Stimulated activated CD4-positive, alpha-beta T cell treated with anti-CD3 and anti-CD28 coated beads, Interleukin-1b, Interleukin-23, amount 100 ng/mL, for 1 hour (primary cell): ENCODE measurements at places on chromosomes 11 and 22.

DNA sequence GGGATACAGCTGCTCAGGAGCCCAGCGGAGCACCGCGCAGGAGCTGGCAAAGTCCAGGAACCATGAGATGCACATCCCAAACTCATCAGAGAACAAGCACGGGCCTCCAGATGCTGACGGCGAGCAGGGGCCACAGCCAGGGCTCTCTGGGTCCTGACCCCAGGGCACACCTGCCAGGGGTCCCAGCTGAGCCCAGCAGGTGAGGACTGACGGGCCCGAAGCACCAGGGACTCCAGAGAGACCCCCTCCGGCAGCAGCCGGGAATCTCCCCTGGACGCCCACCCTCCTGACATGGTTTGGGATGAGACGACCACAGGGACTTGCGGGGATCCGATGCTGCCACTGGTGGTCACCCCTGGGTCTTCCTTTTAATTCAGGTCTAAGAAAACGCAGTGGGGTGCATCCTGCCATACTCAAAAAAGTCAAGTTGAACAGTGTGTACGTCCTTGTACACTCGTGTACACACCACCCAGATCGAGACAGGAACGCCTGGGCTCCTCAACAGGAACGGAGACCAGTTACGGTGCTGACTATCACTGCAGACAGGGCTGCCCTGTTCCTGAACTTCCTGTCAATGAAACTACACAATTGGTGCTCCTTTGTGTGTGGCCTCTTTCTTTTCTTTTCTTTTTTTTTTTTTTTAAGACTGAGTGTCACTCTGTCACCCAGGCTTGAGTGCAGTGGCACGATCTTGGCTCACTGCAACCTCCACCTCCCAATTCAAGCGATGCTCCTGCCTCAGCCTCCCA lies 21.9 kb downstream of the TTLL8 start:
- DNase-seq = no peak

DNA sequence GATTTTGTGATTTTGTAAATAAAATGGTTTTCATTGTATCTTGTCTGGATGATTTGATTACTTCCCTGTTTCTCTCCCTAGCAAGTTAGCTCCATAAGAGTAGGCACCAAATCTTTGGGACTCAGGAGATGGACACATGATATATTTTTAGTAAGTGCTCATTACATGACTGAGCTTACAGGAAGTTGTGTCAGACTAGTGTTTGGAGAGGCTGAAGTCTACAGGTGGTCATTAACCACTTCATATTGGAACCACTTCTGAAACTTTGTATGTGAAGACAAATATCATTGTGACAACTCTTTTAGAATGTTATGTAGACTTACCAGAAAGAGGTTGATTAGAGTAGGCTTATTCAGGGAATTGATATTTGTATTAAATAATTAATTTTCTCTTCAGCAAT lies 19.1 kb downstream of the ARHGAP42 start:
- DNase-seq = no peak

- DNase-seq = no peak
Measured at GRCh38 chr11:1353383-1354124, 36.2 kb upstream of the BRSK2 start.

GRCh38 chr11:101046947-101047346 lies 82.7 kb downstream of the PGR start:
- DNase-seq = no peak

GRCh38 chr22:40449676-40450035 lies 79.3 kb downstream of the SGSM3 start:
- DNase-seq = no peak

GRCh38 chr11:117226388-117227385 lies 5.2 kb downstream of the PCSK7 start:
- DNase-seq = no peak

DNA sequence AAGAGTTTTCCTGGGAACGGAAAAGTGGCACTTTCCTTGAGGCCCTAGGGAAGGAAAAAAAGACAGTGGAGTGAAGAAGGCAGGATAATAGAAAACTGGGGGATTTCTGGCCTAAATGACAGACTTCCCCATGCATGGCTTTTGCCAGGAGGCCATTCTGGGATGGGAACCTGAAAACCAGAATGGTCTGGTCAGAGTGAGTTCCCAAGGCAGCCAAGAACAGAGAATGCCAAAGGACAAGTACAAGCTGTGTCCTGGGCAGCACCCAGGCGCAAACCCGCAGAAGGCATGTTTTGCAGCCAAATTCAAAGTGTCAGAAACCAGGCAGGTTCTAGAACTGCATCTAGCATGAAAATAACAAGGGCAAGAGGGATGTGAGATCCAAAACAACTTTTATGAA lies 162.4 kb downstream of the SPON1 start:
- no peak for DNase-seq

- no peak for DNase-seq
Measured at GRCh38 chr22:45485261-45485660, 17.4 kb upstream of the FBLN1 start.

DNA sequence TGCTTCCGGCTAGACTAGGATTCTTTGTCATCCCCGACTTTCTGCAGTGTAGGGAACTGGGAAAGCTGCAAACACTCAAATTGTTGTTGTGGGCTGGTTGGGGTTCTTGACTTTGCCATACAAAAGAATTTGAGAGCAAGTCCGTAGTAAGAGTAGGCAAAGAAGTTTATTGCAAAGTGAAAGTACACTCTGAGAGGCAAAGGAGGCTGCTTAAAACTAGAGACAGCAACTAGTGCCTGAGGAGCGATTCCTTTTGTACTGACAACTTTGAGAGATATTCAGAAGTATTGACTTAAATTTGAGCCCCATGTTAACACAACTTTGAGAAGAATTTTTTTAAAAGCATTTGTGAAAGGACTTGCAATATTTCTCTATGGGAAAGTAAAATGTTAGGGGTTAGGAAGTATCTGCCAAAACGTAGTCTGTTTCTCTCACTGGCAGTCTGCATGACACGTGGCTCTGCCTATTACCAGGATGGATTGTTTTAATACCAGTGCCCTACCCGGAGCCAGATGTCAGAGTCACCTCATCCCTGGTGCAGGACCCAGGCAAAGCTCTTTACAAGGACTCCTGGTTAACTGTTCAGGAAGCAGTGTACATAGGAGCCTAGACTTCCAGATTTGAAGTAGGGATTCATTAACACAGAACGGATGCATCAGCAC lies 85.0 kb upstream of the CLPB start:
- DNase-seq = no peak

DNA sequence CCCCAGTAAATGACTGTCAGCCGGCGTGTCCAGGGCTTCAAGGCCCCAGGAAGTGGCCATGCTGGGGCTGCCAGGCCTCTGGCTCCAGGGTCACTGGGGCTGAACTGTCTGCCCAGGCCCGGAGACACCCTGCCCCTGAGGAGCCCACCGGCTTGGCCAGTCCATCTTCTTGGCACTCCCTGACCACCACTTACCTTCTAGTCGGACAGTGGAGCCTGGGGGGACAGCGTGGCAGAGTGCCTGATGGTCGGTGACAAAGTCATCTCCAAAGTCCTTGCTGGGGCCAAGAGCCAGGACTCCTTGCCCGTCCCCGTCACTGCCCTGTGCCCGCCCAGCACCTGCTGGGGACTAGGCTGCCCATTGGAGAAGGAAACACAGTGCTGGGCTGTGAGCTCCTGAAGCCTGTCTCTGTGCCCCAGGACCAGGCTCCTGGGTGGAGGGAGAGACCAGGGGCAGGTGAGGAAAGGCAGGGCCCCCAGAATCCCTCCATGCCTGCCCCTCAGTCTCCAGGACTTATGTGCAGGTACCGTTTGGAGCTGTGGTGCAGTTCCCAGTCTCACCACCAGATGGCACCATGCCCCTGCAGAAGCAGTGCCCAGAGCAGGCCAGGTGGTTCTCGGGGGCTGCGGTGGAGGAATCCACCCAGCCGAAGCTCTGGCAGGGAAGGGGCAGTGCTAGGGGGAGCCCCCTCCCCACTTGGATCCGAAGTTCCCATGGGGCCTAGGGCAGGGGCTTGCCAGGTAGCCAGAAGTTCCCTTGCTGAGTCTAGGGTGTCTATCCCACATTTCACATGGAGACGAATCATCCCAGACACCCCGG lies 6.0 kb upstream of the CCDC188 start:
- peak; percentile 71 for DNase-seq
